CD4-positive, alpha-beta T cell treated with Interleukin-17A for 1 hour (primary cell): ENCODE measurements at places on chromosomes 12 and 14.

- DNase-seq, result no peak
These were observed 18.1 kb downstream of the DHX37 start for GRCh38 chr12:124970647-124971402.

- DNase-seq, result no peak
These were observed 20.7 kb downstream of the KCNMB4 start for GRCh38 chr12:70386771-70387170.

GRCh38 chr14:104976198-104977007, 1.8 kb downstream of the AHNAK2 start:
- peak; percentile 89 for DNase-seq

GRCh38 chr12:20527417-20528163, 159.3 kb downstream of the PDE3A start:
- DNase-seq, result no peak

- no peak for DNase-seq
These were observed 58.9 kb downstream of the FBXO34 start for GRCh38 chr14:55329999-55330710.

DNA sequence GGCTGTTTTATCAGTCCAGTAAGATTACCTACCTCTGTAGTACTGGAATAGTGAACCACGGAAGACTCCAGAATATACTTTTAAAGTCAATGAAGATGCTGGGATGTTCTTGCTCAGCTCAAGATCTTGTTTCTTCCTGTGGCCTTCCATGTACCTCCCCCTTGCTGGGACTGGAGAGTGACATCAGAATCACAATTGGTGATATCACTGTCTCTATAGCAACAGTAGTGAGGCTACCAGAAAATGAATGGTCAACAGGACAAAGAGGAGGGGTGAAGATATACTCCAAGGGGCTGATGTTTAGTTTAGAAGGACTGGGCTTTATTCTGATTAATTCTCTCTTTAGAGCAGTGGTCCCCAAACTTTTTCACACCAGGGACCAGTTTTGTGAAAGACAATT, 3.8 kb downstream of the AKAP3 start:
- DNase-seq, result no peak

DNA sequence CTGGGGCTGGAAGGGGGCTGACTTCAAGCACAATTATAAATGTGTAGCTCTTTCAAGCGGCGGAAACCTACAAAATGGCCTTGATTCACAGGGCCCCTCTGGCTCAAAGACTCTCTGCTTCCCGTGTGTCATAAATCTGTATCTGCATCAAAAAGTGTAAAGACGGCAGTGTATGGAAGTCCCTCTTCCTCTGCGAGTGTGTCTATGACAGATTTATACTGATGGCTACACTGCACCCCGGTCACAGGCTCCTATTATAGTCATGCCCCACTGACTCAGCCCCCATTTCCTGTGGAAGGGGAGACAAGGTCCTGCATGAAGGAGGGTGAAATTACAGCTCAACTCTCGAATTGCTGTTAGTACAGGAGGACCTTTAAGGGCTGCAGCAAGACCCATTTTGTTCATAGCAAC, 68.6 kb downstream of the HMGA2 start:
- no peak for DNase-seq

DNA sequence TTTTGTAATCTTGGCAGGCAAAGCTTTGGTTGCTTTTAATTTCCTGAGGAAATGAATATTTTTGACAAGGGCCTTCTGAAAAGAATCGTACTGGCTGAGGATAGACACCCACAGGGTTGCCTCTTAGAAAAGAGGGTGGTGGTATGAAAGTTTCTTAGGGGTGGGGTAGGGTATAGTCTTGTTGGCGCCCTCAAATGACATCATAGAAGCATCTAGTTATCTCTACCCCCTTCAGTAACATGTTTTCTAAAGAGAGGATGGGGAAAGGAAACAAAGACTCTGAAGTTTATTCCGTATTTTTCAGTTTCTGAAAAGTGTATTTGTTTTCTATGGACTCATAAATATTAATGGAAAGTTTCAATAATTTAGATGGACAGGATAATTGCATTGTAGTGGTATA, 13.7 kb downstream of the PRKCH start:
- DNase-seq, result peak; percentile 67

DNA sequence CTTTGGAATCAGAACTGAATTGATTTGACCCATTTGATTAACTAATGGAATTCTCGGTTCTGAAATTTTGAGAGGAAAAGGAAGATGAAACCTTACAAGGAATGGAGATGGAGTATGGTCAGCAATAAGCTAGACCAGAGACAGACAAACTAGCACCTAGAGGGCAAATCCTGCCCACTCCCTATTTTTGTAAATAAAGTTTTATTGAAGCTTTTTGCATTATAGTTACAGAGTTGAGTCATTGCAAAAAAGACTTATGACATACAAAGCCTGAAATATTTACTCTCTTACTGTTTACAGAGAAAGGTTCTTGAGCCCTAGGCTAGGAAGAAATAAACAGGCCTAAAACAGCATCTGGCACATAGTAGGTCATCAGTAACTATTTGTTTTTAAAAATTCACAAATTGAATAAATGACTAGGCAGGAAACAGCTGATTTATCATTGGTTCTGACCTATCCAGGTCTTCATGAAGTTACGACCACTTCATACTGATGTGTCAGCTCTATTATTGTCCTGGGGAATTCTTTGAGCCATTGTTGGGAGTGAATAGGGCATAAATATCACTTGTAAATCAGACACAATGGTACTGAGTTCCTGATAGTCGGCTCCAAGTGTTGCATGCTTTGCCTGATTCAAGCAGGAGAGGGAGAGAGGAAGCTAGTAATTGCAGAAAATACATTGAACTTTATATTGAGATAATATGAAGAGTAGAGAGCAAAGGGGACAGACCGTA, 14.6 kb upstream of the STAB2 start:
- no peak for DNase-seq

GRCh38 chr12:44674875-44675274, 201.2 kb downstream of the NELL2 start:
- no peak for DNase-seq

DNA sequence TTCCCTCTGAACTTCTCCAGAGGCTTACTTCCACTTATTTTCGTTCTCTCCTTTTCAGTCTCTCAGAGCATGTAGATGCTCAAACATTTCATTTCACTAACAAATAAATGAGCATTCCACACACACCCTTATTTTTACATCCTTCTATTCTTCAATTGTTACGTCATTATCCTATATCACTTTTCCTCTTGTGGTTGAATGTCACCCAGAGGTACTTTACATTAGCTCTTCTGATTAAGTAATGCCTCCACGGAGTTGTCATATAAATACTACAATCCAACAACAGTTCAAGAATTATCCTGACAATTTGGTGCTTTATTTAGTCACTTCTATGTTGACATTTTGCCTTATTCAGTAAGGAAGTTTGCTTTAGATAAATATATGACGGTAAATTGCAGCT, 18.4 kb downstream of the FAR2 start:
- no peak for DNase-seq

GRCh38 chr12:25939606-25940005, 18.9 kb upstream of the RASSF8 start:
- no peak for DNase-seq

DNA sequence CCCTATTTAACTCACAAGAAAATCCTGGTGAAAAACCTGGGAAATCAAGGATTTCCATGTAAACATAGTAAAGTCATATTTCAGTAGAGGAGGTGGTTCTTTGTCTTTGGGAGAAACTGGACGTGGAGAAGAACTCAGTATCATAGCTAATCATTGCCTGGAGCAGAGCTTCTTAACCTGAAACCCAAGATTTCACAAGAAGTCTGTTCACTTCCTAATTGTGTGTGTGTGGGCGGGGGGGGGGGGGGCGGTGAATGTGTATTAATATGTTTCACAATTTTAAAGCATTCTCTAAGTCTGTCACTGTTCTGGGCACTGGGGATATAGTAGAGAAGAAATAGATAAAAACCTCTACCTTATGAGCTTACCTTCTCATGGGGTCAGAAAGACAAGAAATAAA, 96.7 kb upstream of the PPP4R3A start:
- DNase-seq, result no peak

DNA sequence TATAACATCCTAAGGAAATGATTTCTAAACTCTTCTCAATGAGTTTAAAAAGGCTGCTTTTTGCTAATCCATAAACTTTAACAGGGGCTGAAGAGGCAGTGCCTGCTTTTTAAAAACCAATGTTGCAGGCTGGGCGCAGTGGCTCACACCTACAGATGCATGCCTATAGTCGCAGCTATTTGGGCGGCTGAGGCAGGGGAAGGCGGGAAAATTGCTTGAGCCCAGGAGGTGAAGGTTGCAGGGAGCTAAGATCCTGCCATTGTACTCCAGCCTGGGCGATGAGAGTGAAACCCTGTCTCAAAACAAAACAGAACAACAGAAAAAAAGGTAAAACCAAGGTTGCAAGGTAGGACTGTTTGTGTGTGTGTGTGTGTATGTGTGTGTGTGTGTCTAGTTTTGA, 531.2 kb downstream of the DIO2 start:
- DNase-seq, result no peak

- no peak for DNase-seq
These were observed 20.9 kb downstream of the PROX2 start for GRCh38 chr14:74855021-74855420.

DNA sequence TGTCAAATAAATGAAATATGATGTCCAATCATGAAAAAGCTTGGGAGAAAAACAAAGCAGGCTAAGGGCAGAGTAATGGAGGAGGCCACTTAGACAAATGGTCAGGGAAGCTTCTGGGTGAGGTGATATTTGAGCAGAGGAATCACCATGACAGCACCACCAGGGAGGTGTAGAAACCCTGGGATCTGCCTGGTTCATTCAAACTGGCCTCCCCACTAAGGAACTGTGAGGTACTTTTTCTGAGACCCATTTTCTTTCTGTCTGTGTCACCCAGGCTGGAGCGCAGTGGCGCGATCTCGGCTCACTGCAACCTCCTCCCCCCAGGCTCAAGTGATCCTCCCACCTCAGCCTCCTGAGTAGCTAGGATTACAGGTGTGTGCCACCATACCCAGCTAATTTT, 7.8 kb upstream of the SSH1 start:
- DNase-seq, result no peak

DNA sequence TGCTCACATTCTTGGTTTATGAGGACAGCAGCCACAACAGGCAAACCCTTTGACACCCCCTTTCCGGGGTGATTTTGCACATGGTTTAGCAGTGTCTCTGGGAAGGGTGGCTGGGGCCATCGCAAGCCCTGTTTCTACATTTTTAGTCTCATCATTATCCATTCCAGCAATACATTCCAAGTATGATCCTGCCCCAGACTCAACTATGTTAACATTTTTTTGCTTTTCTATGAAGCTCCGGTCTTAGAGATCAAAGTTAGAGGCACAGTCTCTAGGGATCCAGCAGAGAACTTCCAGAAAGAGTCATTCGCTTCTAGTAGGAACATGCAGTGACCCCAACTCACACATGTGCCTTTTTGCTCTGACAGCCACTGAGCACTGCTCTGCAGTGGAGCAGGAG, 130.9 kb downstream of the TBX5 start:
- DNase-seq, result no peak

DNA sequence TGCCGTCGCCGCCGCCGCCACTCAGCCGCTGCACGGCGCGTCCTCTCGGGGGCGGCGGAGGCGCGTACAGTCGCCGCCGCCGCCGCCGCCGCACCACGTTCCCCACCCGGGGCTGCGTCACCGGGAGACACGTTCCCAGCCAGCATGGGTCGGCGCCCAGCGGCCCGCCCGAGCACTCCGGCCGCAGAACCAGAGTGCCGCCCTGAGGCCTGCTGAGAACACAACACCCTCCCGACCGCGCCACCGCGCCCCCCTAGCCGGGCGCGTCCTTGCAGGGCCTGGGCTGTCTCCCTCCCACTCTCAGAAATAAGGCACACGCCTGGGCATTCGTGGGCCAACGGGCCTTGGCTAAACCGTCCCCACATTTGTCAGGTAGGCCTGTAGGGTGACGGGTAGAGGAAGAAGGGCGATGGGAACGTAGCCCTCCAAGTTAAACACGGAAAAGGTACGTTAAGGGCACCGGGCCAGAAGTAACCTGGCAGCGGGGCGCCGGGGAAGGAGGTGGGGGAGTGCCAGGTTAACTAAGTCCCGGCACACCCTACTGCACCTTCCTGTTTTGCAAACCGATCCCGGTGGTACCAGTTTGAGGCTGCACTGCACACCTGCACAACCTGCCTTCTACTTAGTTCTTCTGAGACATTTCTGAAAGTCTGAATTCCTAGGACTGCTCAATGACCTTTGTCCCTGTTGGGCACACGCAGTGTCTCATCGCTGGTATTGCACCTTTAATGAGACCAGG, at the start of gene MAP4K5:
TSS of gene MAP4K5 (minus strand) at position 68 of the 739 bp plus-strand sequence. CDS start 520 bp downstream, outside the sequence.
- DNase-seq, result peak; percentile 91

DNA sequence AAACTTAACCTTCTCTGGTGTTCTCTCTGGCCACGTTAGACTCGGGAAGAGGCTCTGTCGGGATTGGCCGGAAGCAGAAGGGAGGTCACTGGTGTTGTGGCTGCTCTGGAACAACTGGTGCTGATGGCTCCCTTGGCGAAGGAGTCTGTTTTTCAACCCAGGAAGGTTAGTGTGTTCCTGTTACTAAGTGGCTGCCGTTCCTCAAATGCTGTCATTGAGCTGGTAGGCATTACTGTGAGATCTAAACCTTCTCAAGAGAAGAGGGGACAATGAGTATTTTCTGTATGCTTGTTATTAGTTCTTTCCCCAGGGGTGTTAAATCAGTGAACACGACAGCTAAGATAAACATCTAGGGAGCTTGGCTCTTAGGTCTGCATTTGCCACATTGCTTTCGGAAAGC, 18.3 kb downstream of the POP5 start:
- no peak for DNase-seq

GRCh38 chr14:68421116-68421515, 371.8 kb downstream of the ZFP36L1 start:
- no peak for DNase-seq

DNA sequence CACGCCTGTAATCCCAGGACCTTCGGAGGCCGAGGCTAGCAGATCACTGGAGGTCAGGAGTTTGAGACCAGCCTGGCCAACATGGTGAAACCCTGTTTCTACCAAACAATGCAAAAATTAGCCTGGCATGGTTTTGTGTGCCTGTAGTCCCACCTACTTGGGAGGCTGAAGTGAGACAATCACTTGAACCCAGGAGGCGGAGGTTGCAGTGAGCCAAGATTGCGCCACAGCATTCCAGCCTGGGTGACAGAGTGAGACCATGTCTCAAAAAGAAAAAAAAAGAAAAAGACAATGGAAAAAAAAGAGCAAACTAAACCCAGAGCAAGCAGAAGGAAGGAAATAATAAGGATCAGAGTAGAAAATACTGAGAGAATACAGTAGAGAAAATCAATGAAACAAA, 5.4 kb downstream of the CHURC1 start:
- no peak for DNase-seq

GRCh38 chr12:50536831-50537537, 32.2 kb downstream of the DIP2B start:
- DNase-seq, result no peak

GRCh38 chr12:80860206-80860605, 77.5 kb downstream of the LIN7A start:
- no peak for DNase-seq
